ENCODE measurements at places on chromosomes 1 and 21.

GRCh38 chr1:59232216-59232615, 64.7 kb upstream of the FGGY start:
- no peak for DNase-seq

DNA sequence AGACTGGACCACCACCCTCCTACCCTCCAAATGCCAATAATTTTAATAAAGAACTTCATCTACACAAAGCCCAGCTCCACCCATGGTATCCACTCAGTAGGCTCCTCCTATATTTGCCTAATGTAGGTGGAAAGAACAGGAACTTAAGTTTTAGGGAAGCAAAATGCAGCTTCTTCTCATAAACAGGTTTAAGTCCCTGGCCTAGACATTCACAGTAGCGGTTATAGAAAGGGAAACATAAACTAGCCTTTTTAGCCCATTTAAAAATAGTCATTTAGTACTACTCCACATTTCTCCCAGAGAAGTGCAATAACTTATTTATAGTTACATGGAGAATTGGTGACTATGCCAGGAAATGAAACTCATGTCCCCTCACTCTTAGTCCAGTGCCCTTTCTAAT, 56.6 kb upstream of the CPLANE2 start:
- no peak for DNase-seq

GRCh38 chr1:198549866-198550265, 9.4 kb upstream of the ATP6V1G3 start:
- DNase-seq: no peak

GRCh38 chr21:41497008-41497407, 10.9 kb downstream of the TMPRSS2 start:
- DNase-seq: no peak

- DNase-seq: no peak
Measured at GRCh38 chr1:222043444-222044292, 301.8 kb upstream of the DUSP10 start.

DNA sequence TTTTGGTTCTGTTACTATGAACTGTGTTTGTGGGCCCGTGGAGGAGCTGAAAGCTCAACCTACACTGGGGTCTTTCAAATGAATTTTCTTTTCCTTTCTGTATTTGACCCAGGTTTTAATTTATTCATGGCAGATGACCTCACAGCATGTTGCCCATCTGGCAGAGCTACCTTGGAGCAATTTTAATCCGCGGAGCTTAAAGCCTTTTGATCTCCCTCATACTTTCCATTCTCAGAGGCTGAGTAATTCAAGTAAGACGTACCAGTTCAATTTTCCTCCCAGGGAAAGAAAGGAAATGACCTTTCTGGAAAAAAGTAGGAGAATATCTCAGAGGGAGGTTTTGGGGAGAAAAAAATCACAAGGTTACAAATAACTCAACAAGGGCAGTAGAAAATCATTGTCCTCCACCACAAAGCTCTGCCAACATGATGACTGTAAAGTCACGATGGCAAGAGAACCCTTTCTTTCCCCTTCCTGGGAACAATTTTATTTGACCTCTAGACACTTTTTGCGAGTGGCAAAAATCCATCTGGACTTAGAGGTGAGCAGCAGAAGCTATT, 21.6 kb upstream of the PCP4 start:
- no peak for DNase-seq

GRCh38 chr1:171834821-171835220, 6.5 kb upstream of the DNM3 start:
- DNase-seq: no peak

DNA sequence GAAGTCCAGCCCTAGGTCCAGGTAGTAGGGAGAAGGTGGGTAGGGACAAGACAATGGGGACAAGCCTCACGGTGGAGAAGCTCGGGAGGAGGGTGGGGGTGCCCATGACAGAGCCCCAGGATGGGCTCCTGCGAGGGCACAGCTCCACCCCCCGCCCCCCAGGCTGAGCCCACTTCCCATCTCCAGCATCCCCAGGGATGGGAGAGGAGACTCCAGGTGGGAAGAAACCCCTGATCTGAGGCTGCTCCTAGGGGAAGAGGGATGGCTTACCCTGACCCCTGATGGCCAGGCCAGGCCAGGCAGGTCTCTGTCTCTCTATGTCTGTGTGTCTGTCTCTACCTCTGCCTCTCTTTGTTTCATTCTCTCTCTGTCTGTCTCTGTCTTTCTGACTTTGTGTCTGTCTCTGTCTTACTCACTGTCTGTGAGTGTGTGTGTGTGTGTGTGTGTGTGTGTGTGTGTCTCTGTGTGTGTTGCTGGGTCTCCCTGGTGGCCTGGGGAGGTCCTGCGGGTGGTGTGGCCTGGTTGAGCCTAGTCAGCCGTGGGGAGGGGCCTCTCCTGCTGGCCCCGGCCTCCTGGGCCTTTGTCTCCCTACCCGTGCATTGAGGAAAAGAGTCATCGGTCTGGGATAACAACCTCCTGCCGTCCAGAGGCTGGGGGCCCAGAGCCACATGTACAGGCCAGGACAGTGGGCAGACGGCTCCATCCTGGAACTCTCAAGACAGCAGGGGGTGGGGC, 45.7 kb downstream of the WNT9A start:
- no peak for DNase-seq

DNA sequence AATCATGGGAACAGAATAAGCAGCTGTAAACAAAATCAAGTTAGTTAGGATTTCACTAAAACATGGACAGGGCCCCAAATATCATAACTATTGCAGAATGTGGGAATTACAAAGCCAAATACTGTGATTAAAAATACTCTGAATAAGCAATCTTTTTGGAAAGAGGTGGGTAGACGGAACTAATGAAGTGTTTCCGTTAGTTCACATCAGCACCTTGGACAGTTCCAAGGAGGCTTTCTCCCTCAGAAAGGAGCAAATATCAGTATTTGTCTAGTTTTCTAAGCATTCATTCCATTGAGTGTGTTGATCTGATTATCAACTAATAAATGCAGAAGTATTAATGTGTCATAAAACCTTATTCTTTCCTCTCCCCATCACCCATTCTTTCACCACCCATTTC, 97.4 kb downstream of the FAM78B start:
- no peak for DNase-seq

DNA sequence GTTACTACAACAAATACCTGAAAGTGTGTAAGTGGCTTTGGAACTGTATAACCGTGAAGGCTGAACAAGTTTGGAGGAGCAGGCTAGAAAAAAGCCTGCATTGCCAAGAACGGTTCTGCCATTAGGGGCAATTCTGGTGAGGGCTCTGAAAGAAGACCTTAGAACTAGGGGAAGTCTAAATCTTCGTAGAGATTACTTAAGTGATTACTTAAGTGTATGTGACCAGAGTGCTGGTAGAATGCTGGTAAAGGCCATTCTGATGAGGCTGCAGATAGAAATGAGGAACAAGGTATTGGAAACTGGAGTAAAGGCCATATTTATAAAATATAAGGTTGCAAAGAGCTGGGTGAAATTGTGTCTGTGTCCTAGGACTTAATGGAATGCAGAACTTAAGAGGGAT, 158.0 kb downstream of the CLIC6 start:
- DNase-seq: no peak

Measured in CD4-positive, alpha-beta T cell treated with Interleukin-15 for 4 hours (primary cell).